Stimulated activated CD8-positive, alpha-beta memory T cell treated with anti-CD3 and anti-CD28 coated beads, Interleukin-2, amount 100 ng/mL, for 1 hour (primary cell): ENCODE measurements at places on chromosomes 6 and 20.

DNA sequence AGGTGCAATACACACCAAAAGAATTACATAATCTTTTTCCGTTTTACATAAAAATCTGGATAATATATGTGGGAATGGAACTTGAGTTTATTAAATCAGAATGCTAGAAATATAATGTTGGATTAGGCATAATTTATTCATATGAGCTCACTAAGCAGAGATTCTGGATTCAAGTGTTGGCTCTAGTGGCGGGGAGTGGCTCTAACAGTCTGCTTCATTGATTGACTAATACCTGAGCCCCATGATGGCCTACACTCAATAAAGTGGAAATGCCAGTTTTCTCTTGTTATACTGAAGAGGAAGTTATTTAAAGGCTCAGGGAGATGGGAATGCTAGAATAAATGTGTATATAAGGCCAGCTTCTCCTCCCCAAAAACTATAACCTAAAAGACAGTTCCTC, 285.5 kb upstream of the MOCS1 start:
- DNase-seq, result no peak

GRCh38 chr6:134663356-134663755, 286.5 kb downstream of the ALDH8A1 start:
- no peak for DNase-seq

GRCh38 chr20:2799688-2800520, 523 bp downstream of the CPXM1 start:
- DNase-seq, result no peak

GRCh38 chr6:148324297-148324985, 18.2 kb upstream of the SASH1 start:
- no peak for DNase-seq

DNA sequence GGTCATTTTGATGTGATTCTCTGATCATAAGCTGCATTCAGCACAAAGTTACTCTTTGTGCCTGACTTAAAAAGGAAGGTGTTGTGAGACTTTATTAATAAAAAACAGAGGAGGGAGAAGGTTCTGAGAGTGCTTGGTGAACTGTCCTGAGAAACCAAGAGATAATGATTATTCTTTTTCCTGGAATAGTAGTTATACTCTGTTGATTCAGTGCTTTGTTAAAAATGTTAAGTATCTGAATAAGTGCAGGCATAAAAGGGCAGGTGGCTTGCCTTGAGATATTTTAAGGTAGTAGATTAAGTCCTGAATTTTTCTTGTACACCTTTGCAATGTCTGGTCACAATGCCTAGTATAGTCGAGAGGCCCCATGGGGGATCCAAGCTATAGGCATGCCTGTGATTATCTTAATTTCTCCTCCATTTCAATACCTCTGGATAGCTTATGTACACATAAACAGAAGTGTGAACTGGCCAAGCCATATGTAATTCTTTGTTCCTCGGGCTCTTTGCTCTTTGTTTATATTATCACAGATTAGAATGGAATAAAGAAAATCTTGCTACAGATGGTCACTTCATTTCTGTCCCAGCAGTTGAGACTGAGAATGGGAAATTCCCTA, 50.0 kb downstream of the SOBP start:
- DNase-seq, result no peak

DNA sequence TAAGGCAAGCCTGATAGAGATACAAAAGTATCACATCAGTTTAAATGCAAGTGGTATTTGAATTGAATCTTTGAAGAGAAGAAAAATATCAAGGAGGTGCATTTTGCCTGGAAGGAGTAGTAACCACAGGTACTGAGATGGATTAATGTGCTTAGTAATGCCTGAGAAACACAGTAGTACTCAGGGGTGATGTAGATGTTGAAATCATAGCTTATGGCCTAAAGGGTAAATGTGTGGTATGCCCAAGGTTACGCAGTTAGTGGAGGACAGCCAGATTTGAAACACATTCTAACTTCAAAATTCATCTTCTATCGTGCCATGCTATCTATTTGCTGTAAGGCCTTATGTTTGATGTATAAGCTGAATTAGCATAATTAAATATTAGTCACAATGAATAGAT, 55.9 kb downstream of the STXBP5 start:
- no peak for DNase-seq

DNA sequence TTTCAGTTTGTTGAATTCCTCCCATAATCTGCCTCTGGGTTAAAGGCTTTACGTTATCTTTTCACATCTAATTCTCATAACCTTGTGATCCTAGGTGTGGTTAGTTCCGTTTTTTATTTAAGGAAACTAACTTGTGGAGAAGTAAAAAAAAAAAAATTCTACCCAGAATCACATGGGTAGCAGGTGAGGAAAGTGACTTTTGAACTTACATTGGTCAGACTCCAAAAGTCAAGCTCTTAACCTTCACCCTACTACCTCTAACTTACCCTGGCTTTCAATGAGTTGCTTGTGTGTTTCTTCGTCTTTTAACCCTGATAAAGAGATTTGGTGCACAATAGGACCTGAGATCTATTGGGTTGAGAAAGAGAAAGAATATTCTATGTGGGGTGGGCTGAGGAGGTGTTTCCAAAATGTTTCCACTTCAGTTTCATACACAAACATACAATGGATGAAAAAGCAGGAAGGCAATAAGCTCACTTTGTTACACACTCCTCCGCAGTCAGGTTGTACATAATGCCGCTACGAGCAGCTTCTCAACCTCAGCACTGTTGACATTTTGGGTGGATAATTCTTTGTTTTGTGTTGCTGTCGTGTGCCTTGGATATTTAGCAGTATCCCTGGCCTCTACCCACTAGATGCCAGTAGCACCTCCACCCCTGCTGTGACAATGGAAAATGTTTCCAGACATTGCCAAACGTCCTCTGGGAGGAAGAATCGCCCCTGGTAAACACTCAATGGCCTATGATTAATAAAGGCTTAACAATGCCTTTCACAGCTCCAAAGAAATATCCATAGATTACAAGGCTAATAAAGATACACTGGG, 193.0 kb upstream of the ZNF217 start:
- DNase-seq, result no peak

GRCh38 chr20:24862606-24863005, 86.5 kb upstream of the CST7 start:
- no peak for DNase-seq

DNA sequence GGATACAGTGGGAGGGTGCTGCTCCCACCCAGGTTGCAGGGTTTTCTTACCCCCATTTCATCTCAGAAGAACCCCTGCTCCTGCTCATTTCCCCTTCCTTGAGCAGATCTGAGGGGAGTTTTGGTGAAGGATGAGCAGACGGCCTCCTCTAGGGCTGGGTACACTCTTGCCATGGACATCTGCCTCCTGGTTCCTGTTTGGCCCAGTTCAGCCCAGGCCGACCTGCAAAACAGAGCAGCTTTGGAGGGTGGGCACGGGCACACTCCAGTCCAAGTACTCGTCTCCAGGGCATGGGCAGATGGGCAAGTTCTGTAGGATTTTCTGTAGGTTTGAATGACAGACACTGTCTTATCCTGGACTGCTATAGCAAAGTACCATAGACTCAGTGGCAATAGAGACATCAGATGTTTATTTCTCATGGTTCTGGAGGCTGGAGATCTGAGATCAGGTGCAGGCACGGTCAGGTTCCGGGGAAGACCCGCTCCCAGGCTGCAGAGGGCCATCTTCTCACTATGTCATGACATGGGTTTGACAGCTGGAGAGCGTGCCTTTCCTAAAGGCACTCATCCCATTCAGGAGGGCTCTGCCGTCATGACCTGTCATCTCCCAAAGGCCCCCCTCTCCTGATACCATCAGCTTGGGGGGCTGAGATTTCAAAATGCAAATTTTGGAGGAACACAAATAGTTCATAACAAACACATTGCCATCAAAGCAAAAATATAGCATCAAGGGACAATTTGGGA, 6.2 kb downstream of the NPBWR2 start:
- DNase-seq, result no peak
